ENCODE measurements at places on chromosomes 6 and 20.

GRCh38 chr6:170460641-170461040, 92.5 kb downstream of the PSMB1 start:
- DNase-seq, result no peak

GRCh38 chr6:156174031-156174890, 602.9 kb upstream of the ARID1B start:
- no peak for DNase-seq

DNA sequence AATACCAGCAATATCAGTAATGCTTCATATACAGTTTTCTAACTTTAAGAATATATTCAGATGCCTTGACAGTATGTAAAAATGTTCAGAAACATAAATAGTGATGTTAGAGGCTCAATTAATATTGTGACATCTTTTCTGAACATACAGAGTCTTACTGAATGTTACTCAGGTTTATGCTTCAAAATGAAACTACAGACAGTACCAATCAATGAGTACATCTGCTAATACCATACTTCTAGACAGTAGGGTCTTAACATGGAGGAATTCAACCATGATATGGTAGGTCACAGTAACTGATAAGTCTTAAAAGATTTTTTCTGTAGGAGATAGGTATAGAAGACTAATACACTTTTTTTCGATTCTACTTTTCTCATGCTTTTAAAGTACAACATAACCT, 8.3 kb downstream of the GCLC start:
- DNase-seq, result no peak

DNA sequence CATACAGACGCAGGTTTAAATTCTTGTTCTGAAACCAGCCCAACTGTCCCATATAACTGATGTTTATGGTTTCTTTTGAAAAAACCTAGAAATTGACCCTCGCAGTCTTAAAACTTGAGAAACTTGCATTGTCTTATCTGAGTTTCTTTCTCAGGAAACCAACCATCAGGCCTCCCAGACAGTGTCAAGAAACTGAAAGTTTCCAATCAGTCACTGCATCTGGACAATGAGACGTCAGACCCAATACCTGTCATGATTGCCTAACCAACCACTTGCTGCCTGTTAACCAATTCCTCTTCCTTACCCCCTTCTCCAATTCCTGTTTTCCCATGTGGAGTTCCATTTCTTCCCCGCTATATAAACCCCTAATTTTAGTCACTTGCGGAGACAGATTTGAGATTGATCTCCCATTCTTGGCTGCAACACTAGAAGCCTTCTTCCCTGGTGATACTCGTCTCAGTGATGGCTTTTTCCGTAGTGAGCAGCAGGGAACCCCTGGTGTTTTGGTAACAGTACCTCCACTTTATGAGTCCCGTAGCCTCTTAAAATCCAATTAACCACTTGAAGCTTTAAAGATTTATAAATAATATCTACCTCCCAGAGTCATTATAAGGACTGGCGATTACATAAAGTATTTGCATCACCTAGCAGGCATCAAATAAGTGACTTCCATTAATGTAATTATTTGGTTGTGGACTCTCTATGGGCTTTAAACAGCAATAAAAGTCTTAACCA, 49.3 kb downstream of the GPR63 start:
- DNase-seq, result no peak

DNA sequence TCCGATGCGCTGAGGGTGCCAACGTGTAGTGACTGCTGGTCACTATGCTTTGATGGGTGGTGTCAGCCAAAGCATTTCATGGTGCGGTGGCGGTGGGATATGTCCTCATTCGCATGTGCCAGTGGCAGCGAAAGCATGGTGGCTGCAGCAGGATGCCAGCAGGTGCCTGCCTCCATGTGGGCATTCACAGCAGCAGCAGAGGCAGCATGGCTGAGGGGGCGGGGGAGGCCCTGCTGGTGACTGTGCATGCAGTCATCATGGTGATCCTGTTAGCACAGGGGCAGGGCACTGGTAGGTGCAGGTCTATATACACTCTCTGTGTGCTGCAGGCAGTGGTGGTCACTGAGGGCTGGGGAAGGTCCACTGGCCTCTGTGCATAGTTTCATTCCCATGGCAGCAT, 22.0 kb downstream of the FIG4 start:
- no peak for DNase-seq

DNA sequence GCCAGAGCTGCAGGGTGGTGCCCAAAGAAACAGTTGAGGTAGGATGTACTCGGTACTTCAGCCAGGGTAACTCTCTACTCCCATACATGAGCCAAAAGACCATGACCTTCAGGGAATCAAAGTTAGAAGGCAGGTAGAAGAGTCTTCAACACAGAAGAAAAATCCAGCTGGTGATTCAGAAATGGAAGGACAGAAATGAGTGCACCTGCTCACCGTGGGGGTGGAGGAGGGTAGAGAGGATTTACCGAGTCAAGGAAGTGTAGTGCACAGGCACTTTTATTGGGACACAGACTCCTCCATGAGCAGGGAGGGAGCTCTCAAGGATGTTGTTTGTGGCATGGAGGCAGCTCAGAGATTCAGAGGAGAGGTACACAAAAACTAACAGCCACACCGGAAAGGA, 330.3 kb upstream of the PRDM1 start:
- no peak for DNase-seq

DNA sequence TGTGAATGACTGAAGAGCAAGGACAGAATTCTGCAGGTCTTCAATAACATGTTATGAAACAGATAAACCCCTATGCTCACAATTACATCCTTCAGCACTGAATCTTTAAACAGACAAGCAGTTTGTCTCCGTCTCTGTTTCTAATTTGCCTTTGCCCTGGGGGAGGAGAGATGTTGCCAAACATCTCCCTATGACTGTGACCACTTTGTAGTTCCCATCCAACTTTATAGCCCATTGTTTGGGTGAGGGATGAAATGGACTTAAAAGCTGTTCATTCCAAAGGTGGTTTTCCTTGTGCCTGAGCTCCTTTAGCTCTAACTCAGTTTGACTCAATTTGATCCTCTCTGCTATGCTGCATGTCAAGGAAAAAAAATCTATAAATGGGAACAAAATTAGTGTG, 19.5 kb upstream of the ADTRP start:
- peak; percentile 67 for DNase-seq

GRCh38 chr6:25966711-25967110, 4.1 kb downstream of the TRIM38 start:
- no peak for DNase-seq

DNA sequence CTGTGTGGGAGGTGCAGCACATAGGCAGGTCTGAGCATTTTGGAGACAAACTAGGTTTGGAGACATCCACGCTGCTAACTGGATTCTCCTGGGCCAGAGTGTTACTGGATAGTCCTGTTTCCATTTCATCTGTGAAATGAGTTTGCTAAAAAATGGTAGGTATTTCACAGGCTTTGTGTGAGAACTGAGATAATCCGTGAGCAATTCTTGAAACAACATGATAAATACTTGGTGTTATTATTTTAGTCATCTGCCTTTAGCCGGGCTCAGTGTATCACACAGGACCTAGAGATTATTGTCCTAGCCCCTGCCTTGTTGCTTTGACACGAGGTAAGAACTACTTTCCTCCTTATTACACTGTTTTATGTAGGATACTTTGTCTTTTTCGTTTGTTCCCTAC, 63.0 kb downstream of the PRR18 start:
- no peak for DNase-seq

GRCh38 chr20:57091748-57092111, 174.7 kb downstream of the BMP7 start:
- no peak for DNase-seq

DNA sequence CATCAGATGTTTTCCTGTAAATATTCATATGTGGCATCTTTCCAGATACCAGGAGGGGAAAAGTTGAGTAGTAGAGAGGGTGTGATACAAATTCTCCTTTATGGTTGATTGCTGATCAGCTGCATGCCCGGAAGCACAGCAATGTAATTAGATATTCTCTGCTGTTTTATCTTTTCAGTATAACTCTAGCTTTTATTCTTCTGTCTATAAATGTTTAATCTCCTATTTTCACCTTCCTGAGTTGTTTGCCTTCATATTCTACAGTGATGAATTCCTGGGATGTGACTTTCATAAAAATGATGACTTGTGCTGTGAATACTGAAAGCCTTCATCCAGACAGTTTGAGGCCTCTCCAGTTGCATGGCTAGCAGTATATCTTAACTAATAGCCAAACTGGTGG, 53.7 kb downstream of the SH3BGRL2 start:
- no peak for DNase-seq

GRCh38 chr20:51469046-51469445, 73.5 kb downstream of the NFATC2 start:
- DNase-seq, result no peak

- DNase-seq, result no peak
Measured at GRCh38 chr20:15155848-15156401, 818.5 kb upstream of the FLRT3 start.

GRCh38 chr20:63447320-63447719, 25.1 kb downstream of the KCNQ2 start:
- no peak for DNase-seq

GRCh38 chr6:161091972-161092701, 100.6 kb downstream of the MAP3K4 start:
- peak; percentile 76 for DNase-seq

GRCh38 chr6:87366072-87366827, 21.6 kb downstream of the C6orf163 start:
- no peak for DNase-seq

DNA sequence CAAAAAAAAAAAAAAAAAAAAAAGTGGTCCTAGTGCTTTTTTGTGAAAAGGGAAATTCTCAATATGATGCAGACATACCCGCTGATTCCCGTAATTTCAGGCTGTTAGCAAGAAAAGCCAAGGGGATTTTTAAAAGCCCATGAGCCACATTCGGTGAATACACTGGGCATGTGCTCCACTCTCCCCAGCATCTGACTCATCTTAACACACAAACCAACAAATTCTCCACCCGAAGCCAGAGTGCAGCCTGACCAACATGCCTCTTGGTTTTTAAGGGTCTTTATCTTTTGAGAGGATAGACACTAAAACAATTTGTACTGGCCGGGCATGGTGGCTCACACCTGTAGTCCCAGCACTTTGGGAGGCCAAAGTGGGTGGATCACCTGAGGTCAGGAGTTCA, 45.5 kb upstream of the CD83 start:
- DNase-seq, result peak; percentile 23

DNA sequence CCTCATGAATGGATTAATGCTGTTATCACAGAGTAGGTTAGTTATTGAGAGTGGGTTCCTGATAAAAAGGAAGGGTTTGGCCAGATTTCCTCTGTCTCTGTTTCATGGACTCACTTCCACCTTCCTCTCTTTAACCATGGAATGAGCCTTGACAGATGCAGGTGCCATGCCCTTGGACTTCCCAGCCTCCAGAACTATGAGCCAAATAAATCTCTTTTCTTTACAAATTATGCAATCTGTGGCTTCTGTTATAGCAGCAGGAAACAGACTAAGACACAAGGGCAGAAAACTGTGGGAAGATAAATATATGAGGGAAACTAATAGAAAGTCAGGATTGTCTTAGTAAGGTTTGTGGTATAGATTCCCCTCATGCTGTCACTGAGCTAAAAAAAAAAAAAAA, 106.5 kb downstream of the QRSL1 start:
- no peak for DNase-seq

DNA sequence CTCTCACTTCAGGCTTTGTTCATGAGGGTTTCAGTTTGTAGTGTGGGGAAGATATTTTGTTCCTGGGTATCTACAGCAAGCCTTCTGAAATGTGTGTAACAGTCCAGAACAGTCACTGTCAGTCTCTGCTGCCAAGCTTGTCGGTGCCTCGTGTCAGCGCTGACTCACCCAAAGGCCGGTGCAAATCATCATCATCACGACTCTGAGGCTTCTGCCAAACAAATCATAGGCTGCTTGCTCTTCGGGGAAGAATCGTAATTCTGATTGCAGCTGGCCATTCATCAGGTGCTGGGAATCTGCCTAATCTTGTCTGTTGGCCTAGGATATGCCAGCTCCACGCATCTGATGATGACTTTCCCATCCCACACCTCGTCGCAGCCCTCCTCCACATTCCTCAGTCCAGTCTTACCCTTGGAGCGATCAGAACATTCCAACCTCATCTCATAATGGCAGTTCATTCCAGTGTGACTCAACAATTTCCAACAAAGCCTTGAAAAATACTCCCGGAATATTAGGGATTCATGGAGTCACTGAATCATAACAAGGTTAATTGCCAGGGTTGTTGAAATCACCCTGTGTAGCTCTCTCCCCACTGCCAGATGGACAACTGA, 40.9 kb downstream of the ALDH8A1 start:
- DNase-seq, result peak; percentile 100

GRCh38 chr6:14619419-14619781, 501.8 kb downstream of the CD83 start:
- no peak for DNase-seq

DNA sequence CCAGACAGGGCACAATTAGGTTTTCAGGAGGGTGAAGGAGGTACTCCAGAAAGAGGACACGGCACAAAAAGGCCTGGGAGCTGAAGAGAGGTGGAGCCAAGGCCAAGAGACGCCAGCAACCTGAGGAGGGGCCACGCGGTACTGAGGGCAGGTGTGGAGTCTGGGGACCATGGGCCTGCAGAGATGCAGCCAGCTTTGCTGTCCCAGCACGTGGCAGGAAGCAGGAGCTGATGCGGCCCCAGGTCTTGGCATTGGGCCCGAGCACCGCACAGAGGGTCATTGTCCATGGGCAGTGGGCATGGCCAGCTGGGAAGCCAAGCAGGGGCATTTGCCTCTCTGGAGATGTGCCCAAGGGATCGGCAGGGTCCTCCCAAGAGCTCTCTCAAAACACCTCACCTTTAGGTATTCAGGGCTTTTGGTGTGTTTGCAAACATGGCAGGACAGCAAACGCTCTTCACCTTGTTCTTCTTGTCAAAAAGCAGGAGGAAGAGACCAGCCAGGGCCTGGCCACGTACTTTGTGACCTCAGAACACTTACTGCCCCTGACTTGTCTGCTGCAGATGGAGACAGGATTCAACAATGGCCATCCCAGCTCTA, 1.4 kb upstream of the BPIFB1 start:
- no peak for DNase-seq

DNA sequence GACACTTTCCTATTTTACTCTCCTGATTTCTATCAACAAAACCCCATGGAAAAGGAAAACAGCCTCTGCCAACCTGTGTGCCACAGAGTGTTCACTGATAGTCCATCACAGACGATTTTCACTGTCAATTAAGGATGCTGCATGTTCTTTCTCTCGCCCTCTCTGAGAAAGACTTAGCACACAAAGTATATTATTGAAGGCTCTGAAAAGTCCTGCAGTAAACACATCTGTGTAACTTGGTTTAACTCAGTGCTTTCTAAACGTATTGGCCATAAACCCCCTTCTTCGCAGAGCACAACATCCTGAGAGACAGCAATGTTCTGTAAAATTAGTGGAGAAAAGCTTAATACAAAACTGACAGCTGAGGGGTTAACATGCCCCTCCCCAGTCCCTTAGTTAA, 26.6 kb downstream of the MDGA1 start:
- DNase-seq, result no peak

GRCh38 chr6:94463306-94463705, 1043.9 kb upstream of the EPHA7 start:
- no peak for DNase-seq

- no peak for DNase-seq
Measured at GRCh38 chr6:143513410-143513809, 1.9 kb upstream of the FUCA2 start.

Data from AG10803 (cell line).